Epithelial cell of esophagus (primary cell): ENCODE measurements at places on chromosomes 2 and 18.

GRCh38 chr2:135775420-135775819, 33.8 kb downstream of the UBXN4 start:
- no peak for DNase-seq

DNA sequence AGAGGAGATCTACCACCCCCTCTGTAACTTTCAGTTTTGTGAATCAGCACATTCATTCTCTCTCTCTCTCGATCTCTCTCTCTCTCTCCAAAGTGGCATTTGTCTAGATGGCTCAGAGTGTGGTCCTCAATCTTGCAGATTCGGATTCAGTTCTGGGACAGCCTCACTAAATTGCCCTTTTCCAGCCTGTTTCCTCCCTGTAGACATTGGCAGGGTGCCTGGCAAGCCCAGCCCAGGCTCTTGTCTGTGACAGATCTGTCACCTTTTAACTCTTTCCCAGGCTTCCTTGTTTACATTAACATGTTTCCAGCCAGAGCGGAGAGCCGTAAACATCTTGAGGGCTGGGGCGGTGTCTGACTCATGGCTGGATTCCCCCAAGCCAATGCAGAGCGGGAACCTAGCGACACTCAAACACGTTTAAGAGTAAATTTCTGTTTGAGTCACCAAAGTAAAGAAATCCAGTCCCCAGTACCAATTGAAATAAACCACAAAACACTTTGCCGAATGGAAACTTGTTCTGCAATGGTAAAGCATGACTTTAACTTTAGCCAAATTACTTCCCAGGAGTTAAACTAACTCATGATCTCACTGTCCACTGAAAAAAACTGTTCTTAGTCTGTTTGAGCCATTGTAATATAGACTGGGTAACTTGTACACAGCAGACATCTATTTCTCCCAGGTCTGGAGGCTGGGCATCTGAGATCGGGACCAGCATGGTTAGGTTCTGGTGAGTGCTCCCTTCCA, 6.6 kb upstream of the CYP27C1 start:
- DNase-seq: peak; percentile 98

DNA sequence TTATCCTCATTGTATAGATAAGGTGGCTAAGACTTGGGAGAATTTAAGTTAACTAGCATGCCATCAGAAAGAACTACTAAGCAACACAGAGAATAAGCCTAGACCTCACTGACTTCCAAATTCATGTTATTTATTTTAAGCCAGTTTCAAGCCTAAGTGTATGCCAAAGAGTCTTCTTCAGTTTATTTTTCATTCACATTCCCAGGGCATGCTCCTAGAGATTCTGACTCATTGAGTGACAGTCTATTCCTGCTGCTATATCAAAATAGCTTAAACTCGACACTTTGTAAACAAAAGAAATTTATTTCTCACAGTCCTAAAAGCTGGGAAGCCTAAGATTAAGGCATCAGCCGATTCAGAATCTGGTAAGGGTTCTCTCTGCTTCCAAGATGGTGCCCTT, 467.1 kb downstream of the MBD2 start:
- peak; percentile 19 for DNase-seq

GRCh38 chr2:46364797-46365457, 67.7 kb downstream of the EPAS1 start:
- DNase-seq: peak; percentile 70

GRCh38 chr18:27662537-27662936, 477.4 kb upstream of the CHST9 start:
- no peak for DNase-seq

- no peak for DNase-seq
Measured at GRCh38 chr2:241039416-241039815, 41.0 kb downstream of the SNED1 start.

DNA sequence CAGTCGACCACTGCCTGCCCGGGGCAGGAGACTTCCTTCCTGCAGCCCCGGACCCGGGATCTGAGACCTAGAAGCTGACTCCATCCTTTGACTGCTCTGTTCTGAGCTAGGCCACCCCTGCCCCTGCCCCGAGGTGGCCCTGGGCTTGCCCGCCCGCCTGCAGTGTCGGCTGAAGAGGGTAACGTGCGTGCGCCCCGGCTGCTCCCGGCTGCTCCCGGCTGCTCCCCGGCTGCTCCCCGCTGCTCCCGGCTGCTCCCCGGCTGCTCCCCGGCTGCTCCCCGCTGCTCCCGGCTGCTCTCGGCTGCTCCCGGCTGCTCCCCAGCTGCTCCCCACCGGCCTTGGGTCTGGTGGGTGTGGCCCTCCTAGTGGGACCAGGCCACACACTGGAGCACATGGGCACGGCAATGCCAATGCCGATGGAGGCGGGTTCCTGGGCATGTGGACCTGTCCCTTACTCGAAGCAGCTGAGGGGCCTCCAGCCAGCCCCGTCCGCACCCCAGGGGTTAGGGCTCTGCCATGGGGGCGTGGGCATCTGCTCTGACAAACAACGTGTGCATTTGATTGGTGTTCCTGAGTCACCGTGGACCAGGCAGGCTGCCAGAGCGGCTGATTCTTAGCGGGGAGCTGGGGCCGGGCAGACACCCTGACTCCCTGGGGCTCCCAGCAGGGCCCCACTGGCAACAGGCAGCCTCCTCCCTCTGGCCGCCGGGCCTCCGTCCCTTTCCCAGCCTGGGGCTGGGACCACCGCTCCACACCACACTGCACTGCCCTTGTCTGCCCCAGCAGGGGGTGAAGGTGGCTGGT, 2.0 kb upstream of the GAL3ST2 start:
- DNase-seq: peak; percentile 32

GRCh38 chr2:223865907-223866508, 28.6 kb upstream of the AP1S3 start:
- DNase-seq: peak; percentile 81

- peak; percentile 65 for DNase-seq
Measured at GRCh38 chr18:8140841-8141501, 468.3 kb upstream of the RAB12 start.

DNA sequence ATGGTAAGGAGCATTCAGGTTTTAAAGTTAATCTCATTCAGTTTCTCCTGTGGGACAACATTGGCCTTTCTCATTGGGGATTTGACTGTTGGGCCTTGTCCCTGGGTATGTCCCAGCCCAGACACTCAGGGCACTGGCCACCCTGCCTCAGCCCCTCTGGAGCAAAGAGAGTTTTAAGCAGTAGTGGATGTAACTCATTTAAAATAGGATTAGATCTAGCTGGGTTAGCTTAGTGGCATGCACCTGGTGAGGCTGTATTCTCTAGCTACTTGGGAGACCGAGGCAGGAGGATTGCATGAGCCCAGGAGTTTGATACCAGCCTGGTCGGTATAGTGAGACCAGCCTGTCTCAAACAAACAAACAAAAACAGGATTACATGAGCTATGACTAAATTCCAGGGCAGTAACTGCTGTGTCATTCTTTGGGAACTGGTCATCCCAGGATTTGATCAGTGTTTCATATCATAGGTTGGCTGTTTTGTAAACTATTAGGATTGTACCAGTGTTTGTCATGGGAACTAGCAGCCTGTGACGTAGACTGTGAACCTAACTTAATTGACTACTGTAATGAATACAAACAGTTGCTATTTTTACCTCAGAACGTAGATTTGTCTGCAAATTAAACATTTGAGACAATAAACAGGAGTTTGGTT, 12.5 kb downstream of the INPP4A start:
- DNase-seq: peak; percentile 92
